ENCODE measurements at places on chromosomes 1 and 21.

DNA sequence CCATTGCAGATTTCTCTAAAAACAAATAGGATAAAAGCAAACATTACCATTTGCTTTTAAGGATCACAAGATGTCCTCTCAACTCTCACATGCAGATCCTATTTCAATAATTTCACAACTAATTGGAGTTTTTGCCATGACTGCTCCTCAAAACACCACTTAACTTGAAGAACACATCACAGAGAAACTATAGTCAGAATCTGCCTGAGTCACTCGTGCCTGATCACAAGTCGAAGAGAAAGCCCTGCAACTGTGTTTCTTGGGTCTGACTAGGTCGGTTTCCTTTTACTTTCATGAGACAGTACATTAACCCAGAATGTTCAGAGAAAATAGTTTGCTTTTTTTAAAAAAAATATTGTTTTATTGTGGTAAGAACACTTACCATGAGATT, 46.3 kb upstream of the SMYD2 start:
- no peak for DNase-seq

GRCh38 chr1:180947499-180947885, 34.8 kb downstream of the KIAA1614 start:
- no peak for DNase-seq

DNA sequence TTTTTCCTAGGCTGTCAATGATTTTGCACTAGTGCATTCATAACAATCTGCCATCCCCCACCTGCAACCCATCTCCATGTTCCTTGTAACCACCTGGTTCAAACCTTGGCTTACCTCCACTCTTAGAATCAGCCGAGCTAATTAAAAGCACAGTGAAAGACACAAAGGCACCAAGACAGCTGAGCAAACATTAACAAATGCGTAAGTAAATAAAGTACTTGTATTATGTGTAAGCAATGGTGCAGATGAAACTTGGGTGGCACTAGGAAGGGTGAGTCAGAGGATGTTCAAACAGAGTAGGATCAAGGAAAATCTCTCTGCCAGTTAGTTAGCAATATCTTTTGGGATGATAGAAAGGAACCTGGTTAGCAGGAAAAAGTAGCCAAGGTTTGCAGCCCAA, 5.1 kb upstream of the FOXJ3 start:
- no peak for DNase-seq

GRCh38 chr1:111615870-111616715, 3.5 kb upstream of the RAP1A start:
- DNase-seq, result peak; percentile 27

GRCh38 chr1:208866386-208866955, 622.3 kb upstream of the PLXNA2 start:
- DNase-seq, result no peak

- DNase-seq, result no peak
These were observed 53.4 kb upstream of the RGS21 start for GRCh38 chr1:192263436-192263835.

DNA sequence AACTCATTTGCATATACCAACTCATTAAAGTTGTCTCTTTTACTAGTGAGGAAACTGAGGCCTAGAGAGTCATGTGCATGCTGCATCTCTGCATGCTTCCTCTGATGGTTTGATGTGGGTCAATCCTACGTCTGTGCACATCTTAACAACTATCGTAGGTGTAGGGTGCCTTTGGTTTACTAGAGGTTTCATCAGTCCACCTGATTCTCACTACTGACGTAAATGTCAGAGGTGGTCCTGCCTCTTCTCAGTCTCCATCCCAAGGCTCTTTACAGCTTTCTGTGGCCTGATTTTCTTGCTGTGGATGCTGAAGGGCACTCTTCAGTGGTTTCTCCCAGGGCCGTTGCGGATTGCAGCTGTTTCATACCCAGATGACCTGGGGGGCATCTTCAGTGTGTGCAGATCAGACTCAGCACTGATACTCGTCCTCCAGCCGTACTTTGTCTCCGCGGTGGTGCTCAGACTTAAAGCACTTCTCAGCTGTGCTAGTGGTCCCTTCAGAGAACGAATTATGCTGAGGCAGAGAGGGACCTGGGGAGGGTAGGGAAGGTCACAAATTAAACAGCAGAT, 407.0 kb downstream of the KIF26B start:
- no peak for DNase-seq

DNA sequence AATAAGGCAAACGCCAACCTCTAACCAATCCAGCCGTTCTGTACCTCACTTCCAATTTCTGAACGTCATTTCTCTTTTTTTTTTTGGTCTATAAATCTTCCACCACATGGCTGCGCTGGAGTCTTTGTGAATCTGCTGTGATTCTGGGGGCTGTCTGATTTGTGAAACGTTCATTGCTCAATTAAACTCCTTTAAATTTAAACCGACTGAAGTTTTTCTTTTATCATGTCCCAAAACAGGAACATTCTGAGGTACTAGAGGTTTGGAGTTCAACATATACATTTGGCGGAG, 65.5 kb upstream of the BACH1 start:
- DNase-seq, result no peak

Data from activated CD4-positive, alpha-beta T cell treated with anti-CD3 and anti-CD28 coated beads for 1 hour (primary cell).